ENCODE measurements at places on chromosomes 2 and 18.

GRCh38 chr18:63339920-63340484 lies 20.4 kb upstream of the BCL2 start:
- DNase-seq, result no peak

DNA sequence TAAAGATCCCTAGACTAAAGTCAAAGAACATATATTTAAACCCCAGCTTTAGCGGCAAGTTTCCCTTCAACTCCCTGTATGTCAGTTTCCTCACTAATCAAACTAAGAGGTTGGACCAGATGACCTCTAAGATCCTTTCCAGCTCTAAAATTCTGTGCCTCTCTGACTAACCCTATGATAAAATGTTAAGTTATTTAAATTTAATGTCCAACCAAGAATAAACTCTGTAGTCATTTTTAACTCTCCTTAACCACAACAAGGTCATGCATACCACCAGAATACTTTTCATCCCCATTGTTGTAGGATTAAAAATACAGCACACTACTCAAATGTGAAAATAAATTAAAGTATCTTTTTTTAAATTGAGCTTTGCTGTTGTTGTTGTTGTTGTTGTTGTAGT lies 5.2 kb upstream of the PDE1A start:
- DNase-seq, result no peak

DNA sequence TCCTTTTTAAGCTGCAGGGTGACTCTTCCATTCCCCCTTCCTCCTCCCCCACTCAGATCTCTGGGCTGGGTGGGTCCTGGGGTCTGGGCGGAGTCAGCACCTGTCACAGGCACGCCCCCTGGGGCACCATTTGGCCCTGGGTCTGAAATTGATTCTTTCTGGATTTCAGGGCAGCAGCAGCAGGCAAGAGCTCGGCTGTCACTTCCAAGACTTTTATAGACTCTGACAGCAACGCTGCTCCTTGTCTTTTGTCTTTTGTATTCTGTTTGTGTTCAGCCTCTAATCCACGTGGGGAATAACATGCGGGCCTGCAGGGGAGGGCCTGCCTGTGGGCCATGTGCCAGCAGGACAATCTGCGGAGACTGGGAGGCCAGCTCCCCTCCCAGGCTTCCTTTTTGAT lies 3.9 kb downstream of the BOD1L2 start:
- DNase-seq, result peak; percentile 53

GRCh38 chr2:209578394-209579001 lies 154.7 kb downstream of the MAP2 start:
- no peak for DNase-seq

DNA sequence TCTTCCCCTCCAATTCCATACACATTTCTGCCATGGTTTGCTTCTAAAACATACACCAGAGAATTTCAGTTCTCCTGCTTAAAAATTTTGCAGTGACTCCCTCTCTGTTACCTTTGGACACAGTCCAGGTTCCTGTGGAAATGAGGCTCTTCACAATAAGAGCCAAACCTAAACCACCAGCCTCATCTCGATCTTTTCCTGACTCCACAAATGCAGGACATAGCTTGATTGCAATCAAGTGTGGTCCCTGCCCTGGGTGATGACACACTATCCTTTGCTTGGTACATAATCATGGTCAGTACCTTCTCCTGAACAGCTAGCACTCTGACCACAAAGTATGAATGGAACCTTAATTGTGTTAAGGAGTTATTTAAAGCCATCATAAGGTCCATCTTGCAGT lies 134.9 kb upstream of the CHAC2 start:
- no peak for DNase-seq

DNA sequence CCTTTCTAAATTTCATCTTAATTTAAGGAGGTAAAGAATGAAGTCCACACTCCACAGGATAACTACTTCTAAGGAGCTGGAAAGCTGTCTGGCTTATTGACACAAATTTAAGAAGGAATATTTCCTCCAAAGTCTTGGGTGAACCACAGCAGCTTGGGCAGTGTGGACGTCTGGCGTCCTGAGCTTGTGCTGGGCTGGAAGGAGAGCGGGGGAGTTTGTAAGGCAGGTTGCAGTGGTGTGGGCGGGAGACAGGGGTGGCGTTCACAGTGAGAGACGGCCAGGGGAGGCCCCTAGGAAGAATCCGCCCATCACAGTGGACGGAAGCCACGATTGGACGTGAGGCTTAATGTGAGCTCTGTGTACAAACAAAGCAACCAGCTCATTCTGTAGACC lies 25.7 kb downstream of the ADI1 start:
- peak; percentile 16 for DNase-seq

DNA sequence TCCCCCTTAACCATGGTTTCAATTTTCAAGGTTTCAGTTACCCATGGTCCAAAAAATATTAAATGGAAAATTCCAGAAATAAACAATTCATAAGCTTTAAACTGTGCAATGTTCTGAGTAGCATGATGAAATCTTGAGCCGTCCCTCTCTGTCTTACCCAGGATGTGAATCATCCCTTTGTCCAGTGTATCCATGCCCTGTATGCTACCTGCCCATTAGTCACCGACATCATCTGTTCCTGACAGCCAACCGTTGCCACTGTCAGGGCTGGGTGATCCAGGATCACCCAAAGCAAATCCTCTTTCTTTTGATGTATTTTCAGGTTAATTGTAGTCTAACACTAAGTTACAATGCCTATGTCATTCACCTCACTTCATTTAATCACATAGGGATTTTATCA lies 15.7 kb upstream of the OLA1 start:
- no peak for DNase-seq

Measured in NCI-H526 treated with DMSO at 0.1 percent for 48 hours (cell line).